Activated T-cell treated with anti-CD3 and anti-CD28 coated beads, Interleukin-2, amount 50 U/mL, for 24 hours (primary cell): ENCODE measurements at places on chromosomes 6 and 20.

DNA sequence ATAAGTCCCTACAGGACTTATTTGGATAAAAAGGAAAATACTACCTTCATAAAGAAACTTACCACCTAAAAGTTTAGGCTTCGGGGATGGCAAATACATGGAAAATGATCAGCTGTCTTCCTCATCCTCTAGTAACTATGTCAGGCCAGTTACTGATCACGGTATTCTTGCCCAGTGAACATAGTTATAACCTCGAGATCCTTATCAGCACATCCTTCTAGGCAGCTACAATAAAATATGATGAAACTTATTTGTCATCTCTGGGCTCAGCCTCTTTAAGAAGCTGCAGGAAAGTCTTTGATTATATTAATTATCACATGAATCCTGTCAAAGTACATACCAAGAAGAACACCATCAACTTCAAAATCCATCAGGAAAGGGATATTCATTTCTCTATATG lies 41.8 kb downstream of the SF3B5 start:
- no peak for DNase-seq
- H3K4me3 ChIP-seq: no peak overlapping the region
- H3K36me3 ChIP-seq: no peaks in the 10 kb centered on the region
- H3K27me3 ChIP-seq: no peaks in the 10 kb centered on the region
- no peak overlapping the region for H3K27ac ChIP-seq
- peaks cover 41% of the 10 kb centered on the region for H3K4me1 ChIP-seq

GRCh38 chr6:102885165-102885564 lies 1491.7 kb downstream of the GRIK2 start:
- H3K27ac ChIP-seq: no peak overlapping the region
- H3K36me3 ChIP-seq: no peaks in the 10 kb centered on the region
- no peak overlapping the region for H3K4me3 ChIP-seq
- DNase-seq: no peak
- H3K27me3 ChIP-seq: no peaks in the 10 kb centered on the region
- no peaks in the 10 kb centered on the region for H3K4me1 ChIP-seq

DNA sequence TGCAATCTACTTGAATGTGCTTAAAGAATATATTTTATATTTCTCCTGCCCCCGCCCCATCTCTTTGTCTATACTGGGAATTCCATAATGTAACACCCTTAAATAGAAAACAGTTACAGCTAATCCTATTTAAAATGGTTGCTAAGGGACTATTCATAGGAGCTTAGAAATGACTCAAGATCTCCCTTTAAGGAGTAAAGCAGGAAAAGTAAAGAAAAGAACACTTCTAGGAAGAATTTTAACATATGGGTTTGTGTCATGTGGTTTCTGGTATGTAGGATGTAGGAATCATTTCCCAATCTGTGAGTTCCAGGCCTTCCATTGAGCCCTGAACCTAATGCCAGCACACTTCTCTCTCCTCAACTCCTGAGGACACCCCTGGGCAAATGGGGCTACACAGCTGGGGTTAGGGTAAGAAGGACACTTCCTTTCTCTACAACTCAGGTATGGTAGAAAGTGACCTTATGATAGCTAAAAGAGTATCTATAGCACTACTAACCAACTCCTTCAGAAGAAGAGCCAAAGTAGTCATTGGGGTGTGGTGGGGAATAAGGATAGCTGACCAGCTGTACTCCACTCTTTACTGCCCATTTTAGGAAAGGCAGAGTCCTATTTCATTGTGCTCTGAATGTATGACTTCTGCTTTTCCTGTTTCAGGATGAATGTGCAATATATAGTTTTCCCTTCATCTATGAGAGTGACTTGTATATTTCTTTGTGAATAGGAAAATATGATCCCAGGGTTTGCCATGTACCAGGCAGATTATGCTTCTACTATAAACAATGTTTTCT lies 27.3 kb downstream of the RIMS1 start:
- no peak overlapping the region for H3K27ac ChIP-seq
- no peaks in the 10 kb centered on the region for H3K4me1 ChIP-seq
- no peaks in the 10 kb centered on the region for H3K27me3 ChIP-seq
- H3K36me3 ChIP-seq: no peaks in the 10 kb centered on the region

GRCh38 chr20:49595811-49596561 lies 28.0 kb upstream of the PTGIS start:
- H3K4me3 ChIP-seq: peak overlapping the region; percentile 80
- H3K27me3 ChIP-seq: no peaks in the 10 kb centered on the region
- DNase-seq: peak; percentile 78

- H3K27ac ChIP-seq: no peak overlapping the region
- H3K36me3 ChIP-seq: no peaks in the 10 kb centered on the region
- no peaks in the 10 kb centered on the region for H3K27me3 ChIP-seq
- DNase-seq: no peak
- H3K4me3 ChIP-seq: no peak overlapping the region
These were observed 153.0 kb downstream of the NKAIN2 start for GRCh38 chr6:123956492-123957139.

- H3K36me3 ChIP-seq: no peaks in the 10 kb centered on the region
- peaks cover 6% of the 10 kb centered on the region for H3K27me3 ChIP-seq
- H3K4me1 ChIP-seq: peaks cover 28% of the 10 kb centered on the region
- H3K4me3 ChIP-seq: no peak overlapping the region
- H3K27ac ChIP-seq: no peak overlapping the region
These were observed 18.3 kb upstream of the RANBP9 start for GRCh38 chr6:13729891-13730290.

DNA sequence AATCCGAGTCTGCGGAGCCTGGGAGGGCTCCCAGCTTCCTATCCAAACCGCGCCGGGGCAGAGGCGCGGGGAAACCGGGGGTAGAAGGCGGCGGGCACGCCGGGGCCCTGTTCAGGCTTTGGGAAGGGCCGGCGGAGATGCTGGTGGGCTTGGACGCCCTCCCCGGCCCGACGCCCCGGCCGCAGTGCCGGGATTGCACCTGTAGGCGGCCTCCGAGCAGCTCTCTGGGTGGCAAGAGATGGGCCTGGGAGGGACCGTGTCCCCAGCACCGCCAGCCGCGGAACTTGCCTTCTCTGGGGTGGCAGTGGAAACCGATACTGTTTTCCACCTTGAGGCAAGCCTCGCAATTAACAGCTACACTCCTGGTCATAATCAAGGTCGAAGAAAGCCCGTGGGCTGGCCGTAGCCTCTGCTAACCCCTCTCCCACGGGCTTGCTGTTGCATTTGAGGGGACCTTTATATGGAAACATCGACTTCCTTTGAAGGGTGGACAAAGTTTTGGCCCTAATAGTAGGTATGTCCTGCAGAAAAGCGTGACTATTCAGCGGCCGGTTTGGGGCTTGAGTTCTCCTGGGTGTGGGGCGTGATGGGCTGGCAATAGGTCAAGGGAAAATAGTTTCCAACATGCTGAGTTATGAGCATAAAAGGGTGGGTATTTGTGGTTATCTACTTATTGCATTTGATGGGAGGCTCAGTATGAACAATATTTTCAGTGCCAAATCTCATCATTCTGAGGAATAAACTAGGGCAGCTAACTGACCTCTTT lies 1.1 kb upstream of the JAG1 start:
- peaks cover 74% of the 10 kb centered on the region for H3K27me3 ChIP-seq
- peak; percentile 54 for DNase-seq
- peak overlapping the region; percentile 53 for H3K4me3 ChIP-seq
- peaks cover 28% of the 10 kb centered on the region for H3K4me1 ChIP-seq
- peak overlapping the region; percentile 26 for H3K27ac ChIP-seq
- H3K36me3 ChIP-seq: no peaks in the 10 kb centered on the region

DNA sequence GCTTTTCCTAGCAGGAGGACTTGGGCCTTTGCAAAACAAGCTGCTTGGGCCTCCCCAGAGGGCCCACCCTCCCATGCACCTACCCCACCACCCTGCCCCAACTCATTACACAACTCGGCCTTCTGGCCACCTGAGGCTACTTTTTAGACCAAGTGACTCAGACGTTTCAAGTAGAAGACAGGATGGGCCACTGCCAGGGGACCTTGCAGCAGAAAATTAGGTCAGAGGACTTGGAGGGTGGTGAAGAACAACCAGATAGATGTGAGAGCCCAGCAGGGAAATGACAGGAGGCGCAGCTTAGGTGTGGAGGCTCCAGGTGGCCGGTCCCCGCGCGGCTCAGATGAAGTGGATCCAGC lies 1.4 kb downstream of the PPP1R3D start:
- DNase-seq: no peak
- H3K27me3 ChIP-seq: no peaks in the 10 kb centered on the region
- peaks cover 52% of the 10 kb centered on the region for H3K4me1 ChIP-seq
- H3K4me3 ChIP-seq: peak overlapping the region; percentile 76

GRCh38 chr6:76275746-76276145 lies 203.3 kb upstream of the IMPG1 start:
- H3K36me3 ChIP-seq: no peaks in the 10 kb centered on the region
- H3K4me3 ChIP-seq: no peak overlapping the region
- no peaks in the 10 kb centered on the region for H3K4me1 ChIP-seq
- H3K27ac ChIP-seq: no peak overlapping the region
- DNase-seq: no peak
- H3K27me3 ChIP-seq: no peaks in the 10 kb centered on the region

- no peak for DNase-seq
- H3K36me3 ChIP-seq: no peaks in the 10 kb centered on the region
- H3K4me3 ChIP-seq: no peak overlapping the region
- no peak overlapping the region for H3K27ac ChIP-seq
These were observed 4.6 kb downstream of the DACT2 start for GRCh38 chr6:168314948-168315347.

- no peaks in the 10 kb centered on the region for H3K4me1 ChIP-seq
These were observed 44.9 kb upstream of the CCDC28A start for GRCh38 chr6:138728662-138729061.

GRCh38 chr20:5722927-5723326 lies 27.3 kb upstream of the SHLD1 start:
- H3K27ac ChIP-seq: no peak overlapping the region
- no peak overlapping the region for H3K4me3 ChIP-seq

GRCh38 chr6:134081506-134081905 lies 29.1 kb upstream of the SLC2A12 start:
- DNase-seq: no peak
- H3K4me3 ChIP-seq: no peak overlapping the region
- no peak overlapping the region for H3K27ac ChIP-seq

GRCh38 chr6:67757465-67758033 lies 877.5 kb upstream of the ADGRB3 start:
- H3K36me3 ChIP-seq: no peaks in the 10 kb centered on the region
- H3K4me3 ChIP-seq: no peak overlapping the region
- no peak overlapping the region for H3K27ac ChIP-seq
- no peaks in the 10 kb centered on the region for H3K27me3 ChIP-seq
